ENCODE measurements at places on chromosomes 11 and 22.
A peak's percentile ranks its signal among the peaks of the same experiment; 100 is the strongest.

GRCh38 chr11:8203414-8203715 lies 34.5 kb upstream of the RIC3 start:
- no peak for DNase-seq

DNA sequence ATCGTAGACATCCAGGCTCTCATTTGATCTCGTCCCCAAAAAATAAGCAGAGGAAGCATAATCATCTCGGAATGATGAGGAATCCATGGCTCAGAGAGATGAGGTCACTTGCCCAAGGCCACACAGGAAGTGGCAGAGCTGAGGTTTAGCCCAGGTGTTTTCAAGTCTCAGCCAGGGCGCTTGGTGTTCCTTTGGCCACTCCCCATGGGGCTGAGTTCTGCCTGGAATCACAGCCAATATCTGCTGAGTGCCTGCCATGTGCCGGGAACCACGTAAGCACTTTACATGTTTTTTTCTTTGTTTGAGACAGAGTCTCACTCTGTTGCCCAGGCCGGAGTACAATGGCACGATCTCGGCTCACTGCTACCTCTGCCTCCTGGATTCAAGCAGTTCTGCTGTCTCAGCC lies 29.5 kb upstream of the MYH9 start:
- DNase-seq, result no peak

- DNase-seq, result peak; percentile 43
Observed at GRCh38 chr22:37486224-37486845, at the start of gene MFNG. TSS of gene MFNG (minus strand) at chr22:37486384. CDS start at chr22:37486177, 207 bp downstream.

GRCh38 chr11:1559111-1559951 lies 12.7 kb downstream of the DUSP8 start:
- peak; percentile 93 for DNase-seq

GRCh38 chr11:65150509-65151299 lies 16.4 kb upstream of the SYVN1 start:
- peak; percentile 22 for DNase-seq

- DNase-seq, result no peak
Observed at GRCh38 chr11:104967534-104968354, 630 bp downstream of the CASP4 start.

- no peak for DNase-seq
Observed at GRCh38 chr22:33958741-33959140, 38.5 kb upstream of the LARGE1 start.

- peak; percentile 57 for DNase-seq
Observed at GRCh38 chr11:47216121-47216798, 1.5 kb downstream of the DDB2 start.

DNA sequence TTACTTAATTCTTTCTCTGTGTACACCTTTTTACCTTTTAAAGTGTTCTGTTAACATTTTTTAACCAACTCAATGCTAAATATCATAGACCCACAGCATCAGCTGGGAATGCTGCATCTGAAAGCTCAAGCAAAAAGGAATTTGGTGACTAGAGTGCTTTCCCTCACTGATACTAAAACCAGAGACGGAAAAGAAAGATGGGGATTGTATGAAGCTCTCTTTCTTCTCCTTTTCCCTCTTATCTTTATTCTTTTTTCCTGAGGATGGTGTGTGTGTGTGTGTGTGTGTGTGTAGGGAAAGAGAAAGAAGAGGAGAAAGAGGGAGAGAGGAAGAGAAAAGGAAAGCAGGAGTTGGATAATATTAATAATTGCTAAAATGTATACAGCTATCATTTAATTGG lies 4.1 kb upstream of the SIK2 start:
- DNase-seq, result no peak

- DNase-seq, result no peak
Observed at GRCh38 chr11:126163074-126163700, 48.3 kb downstream of the RPUSD4 start.

- DNase-seq, result no peak
Observed at GRCh38 chr11:70813651-70814050, 415.3 kb downstream of the CTTN start.

- peak; percentile 11 for DNase-seq
Observed at GRCh38 chr11:72676861-72677341, 2.7 kb upstream of the PDE2A start.

GRCh38 chr22:48366591-48366990 lies 1461.1 kb downstream of the BRD1 start:
- DNase-seq, result peak; percentile 33

- DNase-seq, result no peak
Observed at GRCh38 chr11:5522308-5522707, 5.8 kb upstream of the UBQLNL start.

- peak; percentile 95 for DNase-seq
Observed at GRCh38 chr22:41410311-41410751, 28.6 kb downstream of the TEF start.

DNA sequence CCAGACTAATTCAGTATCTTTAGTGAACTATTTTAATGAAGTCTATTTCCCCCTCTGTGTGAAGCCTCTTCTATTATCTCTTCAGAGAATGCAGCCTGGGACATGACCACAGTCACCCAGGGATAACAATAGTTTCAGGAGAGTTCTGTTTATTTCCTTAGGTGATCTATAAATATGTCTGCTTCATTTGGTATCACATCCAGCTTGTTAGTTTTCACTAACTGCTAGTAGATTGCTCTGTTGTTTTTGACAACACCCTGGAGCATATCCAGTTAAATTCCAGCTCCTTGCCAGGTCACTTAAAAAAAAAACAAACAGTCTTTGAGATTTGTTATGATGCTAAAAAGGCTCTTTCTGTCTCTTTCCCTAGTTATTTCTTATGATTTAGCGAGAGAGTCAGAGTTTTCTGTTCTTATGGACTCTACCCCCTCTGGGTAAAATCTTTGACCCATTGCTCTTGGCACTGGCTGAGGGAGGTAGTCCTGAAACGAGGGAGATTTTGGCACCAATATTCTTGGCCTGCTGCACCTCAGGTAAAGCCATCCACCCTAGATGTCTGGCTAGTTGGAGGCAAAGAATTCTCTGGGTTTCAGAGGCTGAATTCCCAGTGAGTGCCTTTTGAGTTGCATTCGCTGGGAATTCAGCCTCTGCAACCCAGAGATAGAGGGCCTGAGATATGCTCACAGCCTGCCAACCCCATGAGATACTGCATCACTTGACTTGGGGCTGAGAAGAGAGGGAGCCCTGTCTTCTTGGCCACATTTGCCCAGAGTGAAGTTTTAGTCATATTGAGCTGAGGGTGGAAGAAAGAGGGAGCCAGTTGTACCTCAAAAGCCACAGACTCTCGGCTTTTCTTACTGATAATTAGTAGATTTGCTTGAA lies 159.1 kb downstream of the PGR start:
- no peak for DNase-seq

DNA sequence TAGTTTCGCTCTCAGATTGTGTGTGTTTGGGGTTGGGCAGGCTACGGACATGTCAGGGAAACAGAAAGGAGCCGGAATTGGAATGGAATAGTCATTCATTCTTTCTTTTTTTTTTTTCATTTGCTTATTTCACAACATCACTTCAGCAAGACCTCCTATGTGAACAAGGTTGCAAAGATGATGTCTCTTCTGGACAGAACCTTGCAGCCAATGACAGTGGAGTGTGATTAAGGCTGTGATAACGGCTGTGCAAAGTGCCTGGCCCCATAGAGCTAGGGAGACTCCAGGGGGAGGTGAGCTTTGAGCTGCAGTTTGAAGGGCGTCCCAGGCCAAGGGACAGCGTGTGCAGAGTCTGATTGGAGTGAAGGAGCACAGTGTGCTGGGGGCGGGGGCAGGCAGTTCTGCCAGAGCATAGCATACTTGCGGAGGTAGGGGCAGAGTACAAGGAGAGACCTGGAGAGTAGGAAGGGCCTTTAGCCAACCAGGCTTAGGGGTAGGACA lies 3.4 kb downstream of the TIGD3 start:
- DNase-seq, result no peak

GRCh38 chr11:126485021-126485792 lies 129.7 kb downstream of the ST3GAL4 start:
- DNase-seq, result peak; percentile 10

DNA sequence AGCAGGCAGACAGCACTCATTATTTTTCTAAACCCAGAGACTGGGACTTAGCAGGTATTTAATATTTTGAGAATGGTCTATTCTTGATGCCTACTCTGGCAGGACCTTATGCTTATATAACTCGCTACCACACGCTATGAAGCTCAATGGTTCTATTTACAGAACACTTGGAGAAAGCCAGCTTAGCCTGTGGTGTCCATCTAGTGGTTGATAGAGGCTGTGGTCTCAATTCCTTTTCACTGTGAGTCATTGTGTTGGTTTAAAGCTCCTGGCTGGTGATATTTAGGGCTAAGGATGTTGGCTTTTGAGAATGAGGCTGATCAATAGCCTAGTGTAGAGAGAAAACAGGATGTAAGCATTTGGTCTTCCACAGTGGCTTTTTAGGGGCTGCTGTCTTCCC lies 206.4 kb downstream of the DBX1 start:
- DNase-seq, result peak; percentile 90

DNA sequence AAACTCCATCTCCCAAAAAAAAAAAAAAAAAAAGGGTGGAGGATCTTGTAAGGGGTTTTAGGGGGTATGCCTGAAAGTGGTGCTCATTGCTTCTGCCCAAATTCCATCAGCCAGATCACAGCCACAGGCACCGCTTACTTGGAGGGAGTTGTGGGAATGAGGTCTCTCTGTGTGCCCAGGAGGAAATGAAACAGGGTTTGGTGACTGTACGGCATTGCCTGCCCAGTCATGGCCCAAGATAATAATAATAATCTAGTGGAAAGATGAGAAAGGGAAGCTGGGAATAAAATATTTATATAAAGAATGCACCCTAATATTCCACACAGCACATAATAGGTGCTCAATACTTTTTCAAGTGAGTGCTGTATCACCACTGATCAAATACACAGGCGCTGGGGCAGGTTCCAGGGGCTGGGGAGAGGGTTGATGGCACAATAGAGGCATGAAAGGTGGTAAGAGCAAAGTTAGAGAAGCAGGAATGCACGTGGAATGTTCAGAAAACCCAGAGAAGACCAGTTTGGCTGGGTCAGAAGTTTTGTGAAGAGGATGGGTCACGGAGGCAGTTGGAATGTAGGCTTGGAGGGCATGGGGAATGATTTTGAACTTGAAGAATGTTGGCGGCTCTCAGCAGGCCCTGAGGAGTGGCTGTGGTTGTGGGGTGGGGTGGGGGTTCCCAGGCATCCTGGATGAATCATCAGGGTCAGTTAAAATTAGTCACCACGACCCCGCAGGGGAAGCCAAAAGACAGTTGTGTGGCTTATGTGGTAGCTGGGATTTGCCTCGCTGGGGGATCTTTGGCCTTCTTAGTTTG lies 12.5 kb upstream of the MB start:
- no peak for DNase-seq

GRCh38 chr11:86934926-86935579 lies 20.1 kb downstream of the FZD4 start:
- DNase-seq, result no peak

DNA sequence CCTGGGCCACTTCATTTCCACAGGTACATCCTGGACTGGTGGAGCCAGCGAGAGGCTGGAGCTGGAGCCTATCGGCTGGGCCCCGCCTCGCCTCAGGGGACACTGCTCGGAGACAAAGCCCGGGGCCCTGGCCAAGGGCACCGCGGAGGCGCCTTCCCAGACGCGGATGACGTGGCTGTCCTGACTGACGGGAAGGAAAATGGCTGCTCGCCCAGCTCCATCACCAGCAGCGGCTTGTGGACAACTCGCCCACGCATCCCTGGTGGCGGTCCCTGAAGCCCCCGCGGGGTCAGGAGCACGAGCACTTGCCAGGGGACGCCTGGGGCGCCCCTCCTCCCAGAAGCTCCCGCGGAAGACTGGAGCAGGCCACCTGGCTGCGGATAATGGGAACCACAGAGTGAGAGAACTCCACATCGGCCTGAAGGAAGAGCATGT lies 49.6 kb downstream of the CECR2 start:
- no peak for DNase-seq

DNA sequence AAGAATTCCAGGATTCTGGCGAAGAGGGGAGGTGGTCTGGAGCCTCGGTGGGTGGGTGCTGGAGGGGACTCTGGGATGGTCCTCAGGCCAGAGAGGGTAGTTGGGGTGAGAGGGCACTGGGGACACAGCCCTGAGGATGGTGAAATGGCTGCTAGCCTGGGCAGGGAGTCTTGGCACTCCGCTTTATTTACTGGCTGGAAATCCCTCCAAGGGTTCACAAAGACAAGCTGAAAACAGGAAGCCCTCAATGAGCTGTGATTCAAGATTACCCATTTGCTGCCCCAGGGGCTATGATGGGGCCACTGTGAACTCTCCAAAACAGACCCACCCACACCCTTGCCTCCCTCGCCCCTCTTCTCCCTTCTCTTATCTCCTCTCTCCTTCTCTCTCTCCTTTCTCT lies 71.9 kb downstream of the FBXO7 start:
- no peak for DNase-seq

- no peak for DNase-seq
Observed at GRCh38 chr11:71255800-71256479, 3.6 kb upstream of the SHANK2 start.

- no peak for DNase-seq
Observed at GRCh38 chr11:121035780-121036179, 11.9 kb downstream of the TBCEL start.

- no peak for DNase-seq
Observed at GRCh38 chr22:35638001-35638400, 10.2 kb upstream of the APOL6 start.

DNA sequence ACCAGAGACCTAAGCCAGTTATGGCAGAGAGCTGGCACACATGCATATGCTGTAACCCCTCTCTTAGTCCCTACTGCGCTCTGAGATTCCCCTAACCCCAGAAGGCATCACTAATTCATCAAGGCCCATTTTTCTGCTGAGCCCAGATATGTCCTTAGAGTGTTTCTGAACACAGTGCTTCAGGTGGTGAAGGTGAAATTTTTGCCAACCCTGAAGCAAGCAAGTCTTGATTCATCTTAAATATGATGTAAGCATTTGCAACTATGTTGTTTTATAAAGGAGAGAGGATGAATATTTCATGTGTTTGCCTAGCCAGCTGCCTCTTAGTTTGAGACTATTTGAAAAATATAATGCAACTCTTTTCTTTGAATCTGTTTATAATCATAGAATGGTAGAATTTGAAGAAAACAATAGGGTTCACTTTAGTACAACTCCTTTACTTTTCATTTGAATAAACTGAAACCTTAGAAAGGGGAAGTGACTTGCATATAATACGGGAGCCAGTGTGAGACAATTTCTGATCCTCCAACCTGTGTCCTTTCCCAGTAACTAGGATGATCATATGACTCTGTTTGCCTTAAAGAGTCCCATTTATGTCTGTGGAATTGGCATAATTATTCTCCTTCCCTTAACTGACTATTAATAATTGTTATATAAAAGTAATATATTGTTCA lies 194.3 kb upstream of the MTNR1B start:
- no peak for DNase-seq

- DNase-seq, result no peak
Observed at GRCh38 chr11:69825941-69826340, 6.7 kb upstream of the FGF3 start.
